ENCODE measurements at places on chromosomes 13 and 19.

- DNase-seq = no peak
Observed at GRCh38 chr19:45791744-45792469, 738 bp downstream of the DMWD start.

GRCh38 chr19:11261971-11262839 is at the start of gene DOCK6:
TSS of gene DOCK6 (minus strand) at chr19:11262524. CDS start at chr19:11262440, 84 bp downstream.
- DNase-seq = no peak

DNA sequence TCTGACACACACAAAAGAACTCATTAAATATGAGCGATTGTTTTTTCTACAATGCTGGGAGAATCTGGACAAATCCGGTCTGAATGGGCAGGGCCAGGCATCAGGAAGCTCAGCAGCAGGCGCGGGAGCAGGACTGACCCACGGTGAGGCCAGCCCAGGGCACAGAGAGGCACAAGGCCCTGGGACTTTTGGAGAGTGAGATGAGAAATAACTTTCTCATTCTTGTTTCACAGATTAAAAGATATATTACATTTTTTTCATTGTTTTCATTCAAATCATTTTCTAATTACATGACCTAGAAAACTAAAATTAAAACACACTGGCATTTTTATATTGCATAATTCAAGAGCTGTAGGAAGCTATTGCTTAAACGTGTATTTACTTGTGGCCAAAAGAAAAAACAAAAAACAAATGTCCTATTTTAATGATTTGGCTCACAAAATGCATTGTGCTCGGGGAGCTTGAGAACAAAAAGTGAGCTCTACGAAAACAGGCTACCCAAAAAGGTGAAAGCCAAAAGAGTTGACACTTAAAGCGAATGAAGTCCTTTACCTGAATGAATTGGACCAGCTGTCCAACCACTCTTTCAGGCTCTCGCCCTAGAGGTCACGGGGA is 133.1 kb downstream of the TNFRSF19 start:
- no peak for DNase-seq

DNA sequence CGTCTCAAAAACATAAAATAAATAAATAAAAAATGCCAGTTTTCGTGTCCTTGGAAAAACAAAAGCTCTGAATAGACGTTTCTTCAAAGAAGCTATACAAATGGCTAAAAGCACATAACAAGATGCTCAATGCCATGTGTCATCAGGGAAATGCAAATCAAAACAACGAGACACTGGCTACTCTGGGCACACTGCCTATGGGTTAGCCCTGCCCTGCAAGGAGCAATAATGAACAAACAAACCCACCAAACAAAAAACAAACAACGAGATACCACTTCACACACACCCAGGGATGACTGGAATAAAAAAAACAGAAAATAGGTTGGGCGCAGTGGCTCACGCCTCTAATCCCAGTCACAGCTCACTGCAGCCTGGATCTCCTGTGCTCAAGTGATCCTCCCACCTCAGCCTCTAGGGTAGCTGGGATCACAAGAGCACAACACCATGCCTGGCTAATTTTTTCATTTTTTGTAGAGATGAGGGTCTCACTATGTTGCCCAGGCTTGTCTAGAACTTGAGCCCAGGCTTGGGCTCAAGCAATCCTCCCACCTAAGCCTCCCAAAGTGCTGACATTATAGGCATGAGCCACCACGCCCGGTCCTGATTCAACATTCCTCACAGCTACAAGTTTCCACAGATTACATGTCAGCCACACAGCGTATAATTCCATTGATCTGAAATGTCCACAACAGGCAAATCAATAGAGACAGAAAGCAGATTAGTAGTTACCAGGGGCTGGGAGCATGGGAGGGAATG is 15.5 kb upstream of the ISYNA1 start:
- DNase-seq = no peak

All from memory B cell (primary cell).